ENCODE measurements at places on chromosomes 3 and 15. TPM values are rescaled to one million over a fixed set of nuclear protein-coding genes. Genes with fewer than 3 reads are reported as not detected.

Gene SPINK8
- not detected for total RNA-seq

Gene THSD4
- total RNA-seq, result 35.2 TPM

Gene C3orf85
- 14.3 TPM for total RNA-seq

Gene PDCD6IP
- total RNA-seq, result 445 TPM

Gene TM4SF4
- 0.70 TPM for total RNA-seq

Gene SST
- 27.8 TPM for total RNA-seq

Gene TGM4
- total RNA-seq, result not detected

Gene ACKR2
- 6.3 TPM for total RNA-seq

Data from left colon (tissue), 2 donors.